ENCODE measurements at places on chromosomes 6 and 20. TPM values are rescaled to one million over a fixed set of nuclear protein-coding genes. Genes with fewer than 3 reads are reported as not detected.

DNA sequence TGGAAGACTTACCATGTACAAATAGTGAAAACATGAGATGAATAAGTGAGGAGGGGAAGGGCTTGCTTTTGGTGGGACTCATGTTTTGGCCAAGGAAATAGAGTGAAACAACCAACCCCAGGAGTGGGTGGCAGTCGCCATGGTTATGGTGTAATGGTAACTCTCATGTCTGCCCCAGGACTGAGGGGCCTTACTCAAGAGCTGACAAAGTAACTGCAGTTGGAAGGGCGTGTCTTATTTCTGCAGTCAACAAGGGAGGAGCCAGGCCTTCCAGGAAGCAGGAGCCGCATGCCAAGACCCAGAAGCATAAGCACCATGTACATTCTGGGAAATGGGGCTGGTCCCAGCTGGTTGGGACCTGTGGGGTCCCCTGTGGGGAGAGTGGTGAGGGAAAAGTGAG, 108.5 kb downstream of the UNC5CL start:
- no peak for DNase-seq

DNA sequence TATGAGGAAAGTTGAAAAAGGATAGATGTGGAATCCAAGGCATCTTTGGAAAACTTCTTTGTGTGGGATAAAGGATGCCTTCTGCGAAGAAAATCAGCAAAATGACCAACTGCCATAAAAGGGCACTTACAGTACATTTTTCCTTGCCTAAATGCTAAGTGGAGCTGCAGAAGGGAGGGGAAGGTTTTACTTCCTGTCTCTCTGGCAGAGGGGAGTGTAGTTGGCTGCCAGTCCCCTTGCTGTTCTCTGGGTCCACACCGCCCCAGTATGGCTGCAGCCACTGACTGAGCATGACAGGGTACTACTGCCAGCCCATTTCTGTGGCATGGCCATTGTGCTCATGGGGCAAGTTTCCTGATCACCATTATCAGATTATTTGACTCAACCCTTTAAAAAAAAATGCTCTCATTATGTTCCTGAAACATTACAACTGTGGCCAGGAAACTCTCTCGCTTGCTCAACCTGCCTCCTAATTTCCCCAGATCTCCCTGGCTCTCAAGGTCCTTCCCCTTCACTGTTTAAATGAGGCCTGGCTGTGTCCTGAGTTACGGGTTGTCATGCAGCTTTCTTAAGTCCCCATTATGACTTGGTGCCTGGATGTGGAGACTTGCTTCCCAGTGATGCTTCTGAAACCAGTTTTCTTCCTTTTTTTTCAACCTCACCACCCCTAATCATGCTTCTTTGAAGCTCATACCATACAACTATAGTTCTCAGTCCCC, 34.5 kb upstream of the FAM184A start:
- DNase-seq = no peak

GRCh38 chr6:36546308-36546919, 865 bp downstream of the STK38 start:
- DNase-seq = peak; percentile 23

DNA sequence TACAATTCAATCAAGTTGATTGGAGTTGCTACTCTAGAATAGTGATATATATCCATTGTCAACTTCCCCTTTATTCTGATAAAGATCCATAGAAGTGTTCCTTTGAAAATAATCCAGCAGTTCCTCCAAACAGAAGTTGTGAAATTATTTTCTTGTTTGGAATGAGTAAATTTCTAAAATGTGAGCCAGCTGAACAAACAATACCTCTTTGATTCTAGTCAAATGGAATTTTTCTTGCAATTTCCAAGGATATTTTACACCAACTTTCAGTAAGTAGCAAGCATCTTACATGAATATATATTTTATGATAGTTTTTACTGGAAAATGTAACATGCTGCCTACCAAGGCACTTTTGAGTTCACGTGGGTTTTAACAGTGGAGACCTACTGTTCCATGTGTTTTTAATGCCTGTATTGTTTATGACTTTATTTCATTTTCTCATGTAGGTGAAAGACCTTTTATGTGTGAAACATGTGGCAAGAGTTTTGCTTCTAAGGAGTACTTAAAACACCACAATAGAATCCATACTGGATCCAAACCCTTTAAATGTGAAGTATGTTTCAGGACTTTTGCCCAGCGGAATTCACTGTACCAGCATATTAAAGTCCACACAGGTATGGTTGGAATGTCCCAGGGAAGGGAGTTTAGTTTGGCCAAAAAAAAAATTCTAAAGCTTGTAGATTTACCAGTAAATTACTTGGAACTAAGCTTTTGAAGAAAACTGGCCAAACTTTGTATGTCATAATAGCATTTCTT, 6.5 kb downstream of the GZF1 start:
- no peak for DNase-seq

DNA sequence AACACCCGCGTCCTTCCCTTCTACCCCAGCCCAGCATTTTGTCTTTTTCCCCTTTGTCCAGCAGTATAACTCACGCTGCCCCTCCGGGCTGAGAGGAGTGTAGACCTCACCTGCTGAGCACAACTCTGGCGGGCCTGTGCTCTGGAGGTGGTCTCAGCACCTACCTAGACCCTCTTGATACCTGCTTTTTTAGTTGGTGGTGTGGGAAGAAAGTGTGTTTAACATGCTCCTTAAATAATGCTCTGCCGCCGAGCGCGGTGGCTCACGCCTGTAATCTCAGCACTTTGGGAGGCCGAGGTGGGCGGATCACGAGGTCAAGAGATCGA, 1.4 kb upstream of the TRIM26 start:
- no peak for DNase-seq

DNA sequence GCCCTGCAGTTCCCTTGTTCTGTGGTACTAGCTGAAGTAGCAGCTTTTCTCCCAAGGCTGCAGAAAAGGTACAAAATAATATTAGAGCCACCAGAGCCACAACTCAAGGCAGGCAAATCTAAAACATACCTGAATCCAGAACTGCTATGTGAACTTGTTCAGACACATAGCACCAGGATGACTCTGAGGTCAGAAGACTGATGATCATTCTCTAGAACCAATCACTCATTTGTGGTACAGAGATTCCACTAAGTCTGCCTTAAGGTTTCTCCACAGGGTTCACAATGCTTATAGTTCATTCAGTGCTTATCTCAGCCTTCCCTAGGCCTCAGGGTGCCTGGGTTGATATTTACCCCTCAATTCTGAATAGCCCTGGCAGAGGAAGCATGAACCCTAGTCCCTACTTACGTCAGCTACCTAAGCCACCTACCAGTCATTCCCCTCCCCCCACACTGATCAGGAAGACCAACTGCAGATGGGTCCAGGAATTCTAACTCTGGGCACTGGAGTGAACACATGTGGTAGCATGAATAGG, 140.9 kb upstream of the MOCS1 start:
- DNase-seq = no peak

The HTR1E gene
- total RNA-seq = 0.26 TPM

DNA sequence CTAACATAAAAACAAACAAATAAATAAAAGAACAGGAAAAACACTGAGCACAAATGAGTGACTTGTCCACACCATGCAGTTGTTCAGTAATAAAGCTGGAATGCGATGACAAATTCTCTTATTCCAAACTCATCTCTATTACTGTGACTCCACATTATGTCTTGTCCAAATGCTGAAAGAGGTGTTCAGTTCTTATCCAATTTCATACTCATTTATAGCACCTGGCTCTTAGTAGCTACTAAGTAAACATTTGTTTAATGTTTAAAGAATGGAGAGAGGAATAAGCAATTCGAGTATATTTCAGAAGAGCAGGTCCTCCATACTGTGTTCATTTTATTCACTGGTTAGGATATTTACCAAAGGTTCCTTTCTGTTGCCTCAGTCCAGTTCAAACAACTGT, 439.0 kb upstream of the JAG1 start:
- DNase-seq = no peak

GRCh38 chr20:38883081-38883980, 42.9 kb upstream of the FAM83D start:
- no peak for DNase-seq

The XRN2 gene
- total RNA-seq = 70.2 TPM

DNA sequence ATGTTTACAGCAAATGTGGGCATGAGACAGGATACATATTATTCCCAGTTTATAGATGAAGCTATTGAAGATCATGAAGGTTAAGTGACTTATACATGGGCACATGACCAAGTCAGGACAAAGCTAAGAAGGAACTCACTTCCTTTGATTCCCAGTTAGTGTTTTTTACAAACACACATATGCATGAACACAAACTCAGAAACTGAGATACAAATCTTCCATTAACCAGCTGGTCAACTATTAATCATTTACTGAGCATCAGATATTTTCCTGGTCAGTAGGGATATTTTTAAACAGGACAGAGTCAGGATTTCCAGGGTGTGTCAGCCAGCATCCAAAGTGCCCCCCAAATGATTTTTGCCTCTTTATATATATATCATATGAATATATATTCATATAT, 222.2 kb downstream of the OGFRL1 start:
- DNase-seq = no peak

DNA sequence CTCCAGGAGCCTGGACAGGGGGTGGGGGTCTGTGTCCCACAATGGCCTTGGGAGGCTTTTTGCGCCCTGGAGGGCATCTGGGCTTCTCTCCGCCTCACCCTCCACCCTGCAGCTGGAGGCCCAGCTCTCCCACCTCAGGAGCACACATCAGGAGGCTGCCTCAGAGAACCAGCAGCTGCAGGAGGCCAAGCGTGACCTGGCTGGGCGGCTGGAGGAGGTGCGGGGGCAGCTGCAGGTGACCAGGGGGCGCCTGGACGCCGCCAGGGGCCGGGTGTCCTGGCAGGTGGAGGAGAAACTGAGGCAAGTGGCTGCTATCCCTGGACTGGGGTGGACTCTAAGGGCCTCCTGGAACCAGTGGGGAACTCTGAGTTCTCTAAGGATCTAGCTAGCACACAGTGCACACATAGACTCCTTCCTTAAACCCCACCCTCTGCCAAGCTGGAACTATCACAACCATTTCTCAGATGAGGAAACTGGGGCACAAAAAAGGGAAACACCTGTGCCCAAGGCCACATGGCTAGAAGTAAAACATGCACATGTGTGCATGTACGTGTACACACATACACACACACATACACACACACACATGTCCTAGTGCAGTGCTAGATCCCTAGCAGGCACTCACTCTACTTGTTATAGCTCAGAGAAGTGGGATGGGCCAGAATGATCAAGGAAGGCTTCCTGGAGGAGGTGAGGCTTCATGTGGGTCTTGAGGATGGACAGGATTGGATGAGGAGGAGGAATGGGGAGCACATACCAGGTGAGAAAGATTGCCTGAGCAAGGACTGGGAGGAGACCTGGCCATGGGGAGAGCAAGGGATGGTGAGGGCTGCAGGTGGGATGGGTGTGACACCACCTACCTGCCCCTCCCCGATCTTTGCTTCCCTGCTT, 22.9 kb downstream of the RAB44 start:
- no peak for DNase-seq

- DNase-seq = no peak
These were observed 12.3 kb downstream of the PPIL1 start for GRCh38 chr6:36862164-36862847.

GRCh38 chr20:42894483-42894882, 295.2 kb downstream of the PTPRT start:
- no peak for DNase-seq

GRCh38 chr6:155197932-155198331, 65.9 kb upstream of the CLDN20 start:
- no peak for DNase-seq

- no peak for DNase-seq
These were observed 1192.4 kb upstream of the CITED2 start for GRCh38 chr6:140566781-140567277.

DNA sequence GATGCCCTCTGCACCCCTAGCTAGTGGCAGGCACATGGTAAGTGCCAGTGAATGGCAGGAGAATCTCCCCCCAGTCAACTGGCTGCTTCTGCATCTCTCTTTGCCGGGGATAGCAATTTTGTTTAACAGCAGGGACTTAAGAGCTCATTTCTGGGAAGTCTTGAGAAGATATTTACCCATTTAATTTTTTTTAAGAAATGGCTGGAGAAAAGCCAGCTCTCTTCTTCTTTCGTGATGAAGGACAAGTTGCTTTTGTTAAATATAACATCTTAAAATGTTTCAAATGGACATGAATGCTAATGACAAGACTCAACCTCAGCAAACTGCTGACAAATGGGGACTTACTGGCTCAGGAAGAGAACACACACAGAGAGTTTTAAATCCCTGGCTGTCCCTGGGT, 55.0 kb upstream of the IYD start:
- DNase-seq = no peak

The GABRR1 gene
- not detected for total RNA-seq

- DNase-seq = no peak
These were observed at the start of gene ANKRD66 for GRCh38 chr6:46746696-46747095. Gene ANKRD66, plus strand, starts transcription at chr6:46746933. Its CDS starts 5,016 bp downstream, at chr6:46751949.

DNA sequence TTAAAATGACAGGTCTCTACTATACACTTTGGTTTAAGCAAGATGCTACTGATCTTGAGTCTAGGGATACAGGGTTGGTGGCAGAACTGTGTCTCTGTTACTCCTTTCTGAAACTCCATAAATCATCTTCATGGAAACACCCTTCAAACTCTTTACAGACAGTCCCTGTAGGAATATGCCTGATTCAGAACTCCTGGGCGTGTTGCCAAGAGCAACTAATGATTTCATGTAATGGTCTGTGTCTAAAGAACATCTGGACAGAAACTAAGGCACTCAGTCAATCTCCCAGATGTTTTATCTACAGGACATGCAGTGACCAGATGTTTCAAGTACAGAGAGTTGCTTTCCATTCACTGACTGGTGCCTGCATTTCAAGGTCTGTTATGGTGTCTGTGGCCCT, 464.4 kb upstream of the CHD6 start:
- DNase-seq = peak; percentile 72

DNA sequence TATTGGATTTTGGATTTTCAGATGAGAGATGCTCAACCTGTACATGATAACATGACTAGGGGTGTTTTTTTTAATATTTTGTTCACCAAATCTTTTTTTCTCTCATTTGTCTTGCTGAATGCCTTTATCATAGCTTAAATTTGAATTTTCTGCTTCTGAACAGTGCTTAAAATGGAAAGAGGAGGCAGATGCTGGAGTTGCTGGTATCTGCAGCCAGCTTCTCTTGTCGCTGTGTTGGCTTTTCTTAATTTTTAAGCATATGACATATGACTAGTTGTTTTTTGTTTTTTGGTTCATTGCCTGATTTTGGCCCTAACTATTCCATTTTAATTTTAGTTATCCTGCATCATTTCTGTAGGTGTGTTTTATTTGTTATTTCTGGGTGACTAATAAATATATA, 196.1 kb downstream of the PLCB1 start:
- no peak for DNase-seq

The SEL1L2 gene
- 1.9 TPM for total RNA-seq
